Right ventricle myocardium superior (tissue), 1 donor: ENCODE measurements at places on chromosomes 13 and 19.

DNA sequence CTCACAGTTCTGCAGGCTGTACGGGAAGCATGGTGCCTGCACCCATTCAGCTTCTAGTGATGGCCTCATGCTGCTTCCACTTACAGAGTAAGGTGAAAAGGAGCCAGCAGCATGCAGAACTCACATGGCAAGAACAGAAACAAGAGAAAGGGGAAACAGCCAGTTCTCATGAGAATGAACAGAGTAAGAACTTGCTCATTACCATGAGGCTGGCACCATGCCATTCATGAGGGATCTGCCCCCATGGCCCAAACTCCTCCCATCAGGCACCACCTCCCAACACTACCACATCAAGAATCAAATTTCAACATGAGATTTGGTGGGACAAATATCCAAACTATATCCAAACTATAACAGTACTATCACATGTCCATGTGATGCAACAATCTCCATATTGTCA, 72.1 kb downstream of the KATNAL1 start:
- DNase-seq = no peak

DNA sequence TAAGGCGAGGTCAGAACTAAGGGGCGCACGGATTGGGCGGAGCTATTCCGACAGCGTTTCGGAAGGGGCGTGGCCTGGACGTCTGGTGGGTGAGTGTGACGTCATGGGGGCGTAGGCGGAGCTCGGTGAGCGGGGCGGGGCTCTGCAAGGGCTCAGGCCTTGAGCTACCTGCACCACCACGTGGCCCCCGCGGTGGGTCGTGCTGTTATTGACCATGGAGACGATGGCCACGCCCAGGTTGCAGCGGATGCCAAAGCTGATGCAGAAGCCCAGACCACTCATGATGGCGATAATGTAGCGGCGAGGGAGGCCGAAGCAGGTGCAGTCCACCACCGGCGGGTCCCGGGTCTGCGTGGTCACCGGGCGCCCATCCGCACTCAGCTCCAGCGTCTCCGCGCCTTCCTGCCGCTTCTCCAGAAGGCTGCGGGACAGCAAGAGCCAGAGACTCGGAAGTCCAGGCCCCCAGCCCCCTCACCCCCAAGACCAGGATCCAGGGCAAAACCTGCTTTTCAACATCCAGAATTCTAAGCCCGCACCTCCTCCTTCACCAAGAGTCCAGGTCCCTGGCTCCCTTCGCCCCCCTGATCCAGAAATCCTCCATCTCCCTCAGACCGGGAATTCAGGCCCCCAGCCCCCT, 4.8 kb downstream of the SLC17A7 start:
- no peak for DNase-seq

DNA sequence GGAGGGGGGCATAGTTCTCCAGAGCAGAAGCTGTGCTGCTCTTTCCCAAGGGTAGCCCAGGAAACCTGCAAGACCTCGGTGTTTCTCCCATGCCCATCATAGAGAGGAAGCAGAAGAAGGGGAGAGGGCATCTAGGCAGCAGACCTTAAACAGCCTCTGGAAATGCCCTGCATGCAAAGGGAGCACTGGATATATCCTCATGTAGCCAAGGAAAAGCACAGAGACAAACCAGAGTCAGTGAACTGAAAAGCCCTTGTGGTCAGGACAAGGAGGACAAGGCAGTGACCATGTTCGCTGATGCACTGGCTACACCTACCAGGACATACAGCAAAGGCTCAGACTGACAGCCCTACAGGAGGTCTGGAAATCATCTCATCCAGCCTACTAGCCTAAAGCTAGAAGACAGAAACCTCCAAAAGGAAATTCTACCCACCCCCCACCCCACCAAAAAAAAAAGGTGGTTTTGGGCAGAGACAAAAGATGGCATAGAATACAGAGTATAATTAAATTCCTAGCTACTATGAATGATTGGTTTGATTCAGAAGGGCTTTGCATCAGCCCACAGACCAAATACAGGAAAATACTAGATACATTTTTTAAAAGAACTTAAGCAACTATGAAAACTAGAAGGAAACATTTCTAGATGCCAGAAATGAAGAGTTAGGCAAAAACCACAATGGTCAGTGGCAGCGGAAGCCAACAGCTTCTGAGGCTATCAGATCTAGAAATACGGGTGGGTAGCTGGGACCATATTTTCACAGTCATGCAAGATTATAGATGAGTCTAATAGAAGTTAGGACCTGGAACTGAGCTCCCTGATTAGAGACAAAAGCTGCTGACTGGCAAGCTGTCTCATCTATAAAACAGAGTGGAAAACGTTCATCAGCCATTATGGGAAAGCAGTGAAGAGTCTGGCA, 4.4 kb upstream of the TBC1D4 start:
- DNase-seq = no peak

- peak; percentile 88 for DNase-seq
Observed at GRCh38 chr13:98482476-98483444, 94.1 kb downstream of the STK24 start.

DNA sequence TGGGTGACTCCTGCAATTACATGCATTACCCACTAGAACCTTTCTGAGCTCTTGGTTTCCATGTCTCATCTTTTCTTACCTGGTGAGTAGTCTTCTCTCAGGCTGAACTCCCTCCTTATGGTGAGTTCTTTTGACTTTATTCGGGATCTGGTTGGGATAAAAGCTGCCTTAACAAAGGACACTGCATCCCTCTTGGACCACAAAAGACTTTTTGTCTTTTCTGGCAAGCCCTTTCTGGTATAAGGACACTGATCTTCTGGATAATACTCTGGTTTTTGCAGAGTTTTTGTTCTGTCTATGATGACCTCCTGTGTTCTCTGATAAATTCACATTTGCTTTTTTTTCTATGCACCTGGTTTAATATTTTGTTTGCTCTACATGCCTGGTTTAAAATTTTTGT, 66.7 kb downstream of the SLITRK1 start:
- no peak for DNase-seq

DNA sequence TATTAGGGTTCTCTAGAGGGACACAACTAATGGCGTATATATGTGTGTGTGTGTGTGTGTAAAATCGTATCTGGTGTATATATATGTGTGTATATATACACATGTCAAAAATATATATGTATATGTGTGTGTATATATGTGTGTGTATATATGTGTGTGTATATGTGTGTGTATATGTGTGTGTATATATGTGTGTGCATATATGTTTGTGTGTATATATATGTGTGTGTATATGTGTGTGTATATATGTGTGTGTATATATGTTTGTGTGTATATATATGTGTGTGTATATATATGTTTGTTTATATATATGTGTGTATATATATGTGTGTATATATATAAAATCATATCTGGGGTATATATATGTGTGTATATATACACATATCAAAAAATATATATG, 5.4 kb upstream of the LILRB5 start:
- no peak for DNase-seq

DNA sequence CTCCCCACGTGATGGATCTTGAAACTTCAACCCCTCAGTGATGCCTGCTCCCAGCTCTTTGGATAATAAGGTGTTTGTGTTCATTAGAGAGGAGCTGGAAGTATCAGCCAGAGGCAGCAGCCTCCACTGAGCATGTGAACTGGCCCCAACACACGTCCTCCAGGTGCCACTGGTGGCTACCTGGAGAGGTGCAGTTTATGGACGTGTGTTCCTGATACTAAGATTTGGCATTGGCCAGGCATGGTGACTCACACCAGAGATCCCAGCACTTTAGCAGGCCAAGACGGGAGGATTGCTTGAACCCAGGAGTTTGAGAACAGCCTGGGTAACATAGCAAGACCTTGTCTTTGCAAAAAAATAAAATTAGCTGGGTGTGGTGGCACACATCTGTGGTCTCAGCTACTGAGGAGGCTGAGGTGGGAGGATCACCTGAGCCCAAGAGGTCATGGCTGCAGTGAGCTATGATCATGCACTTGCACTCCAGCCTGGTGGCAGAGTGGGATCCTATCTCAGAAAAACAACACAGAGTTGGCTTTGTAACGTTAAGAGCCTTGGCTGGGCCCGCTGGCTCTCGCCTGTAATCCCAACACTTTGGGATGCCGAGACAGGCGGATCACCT, 34.4 kb downstream of the SLC25A42 start:
- no peak for DNase-seq

DNA sequence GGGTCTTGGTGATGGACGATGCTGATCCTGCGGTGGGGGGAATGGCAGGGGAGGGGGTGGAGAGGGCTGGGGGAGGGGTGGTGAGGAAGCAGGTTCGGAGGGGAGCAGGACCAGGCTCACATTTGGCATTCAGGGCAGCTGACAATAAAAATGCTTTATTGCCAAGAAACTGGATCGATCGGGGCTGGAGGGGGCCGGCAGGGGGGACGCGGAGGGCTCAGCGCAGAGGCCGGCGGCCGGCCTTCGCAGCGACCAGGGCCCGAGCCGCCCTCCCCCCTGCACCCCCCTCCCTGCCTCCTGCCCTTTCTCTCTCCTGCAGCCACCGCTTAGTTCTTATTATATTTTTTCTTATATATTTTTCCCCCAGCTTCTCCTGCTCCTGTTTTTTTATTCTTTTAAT, 18.1 kb upstream of the POU2F2 start:
- DNase-seq = no peak

DNA sequence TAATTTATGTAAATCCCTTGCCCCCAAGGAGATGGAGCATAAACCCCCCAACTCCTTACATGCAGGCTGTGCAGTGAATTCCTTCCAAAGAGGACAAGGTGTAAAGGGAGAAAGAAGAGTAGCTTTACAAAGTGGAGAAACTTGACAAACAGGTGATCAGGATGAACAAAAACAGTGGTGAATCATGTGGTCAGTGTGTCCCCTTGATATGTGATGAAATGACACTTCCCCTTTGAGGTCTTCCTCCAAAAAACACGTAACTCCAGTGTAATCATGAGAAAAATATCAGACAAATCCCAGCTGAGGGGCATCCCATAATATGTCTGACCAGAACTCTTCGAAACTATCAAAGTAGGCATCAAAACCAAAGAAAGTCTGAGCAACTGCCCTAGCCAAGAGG, 29.5 kb upstream of the AKT2 start:
- DNase-seq = no peak

DNA sequence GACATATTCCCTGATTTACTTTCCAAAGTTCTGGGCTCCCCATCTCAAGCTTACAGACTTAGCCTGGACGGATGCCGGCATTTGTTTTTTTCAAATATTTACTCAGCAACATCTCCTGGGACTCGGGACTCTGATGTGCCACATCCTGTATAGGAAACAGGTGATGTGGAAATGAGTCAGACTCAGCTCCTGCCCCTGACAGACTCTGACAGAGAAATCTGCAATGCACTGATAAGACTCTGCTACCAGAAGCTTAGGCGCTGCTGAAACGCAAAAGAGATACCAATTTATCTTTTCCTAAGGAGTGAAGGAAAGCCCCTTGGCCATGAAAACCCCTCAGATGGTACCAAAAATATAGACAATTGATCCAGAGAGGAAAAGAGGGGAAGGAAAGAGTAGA, 16.2 kb downstream of the LAIR2 start:
- no peak for DNase-seq

DNA sequence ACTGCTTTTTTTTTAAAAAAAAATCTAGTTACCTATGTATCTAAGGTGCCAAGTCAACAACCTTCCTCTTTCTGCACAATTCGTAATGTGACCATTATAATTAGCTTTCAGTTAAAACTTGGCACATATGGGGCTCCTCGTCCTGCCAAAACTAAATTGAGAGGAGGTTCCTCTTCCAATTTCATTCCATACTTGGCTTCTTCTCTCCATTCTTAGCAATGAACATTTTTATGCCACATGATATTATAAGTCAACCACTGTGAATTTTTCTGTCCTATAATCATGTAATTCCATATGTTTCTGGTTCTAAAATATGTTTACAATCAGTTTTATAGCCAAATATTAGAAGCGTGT, 177.0 kb downstream of the DCLK1 start:
- no peak for DNase-seq

GRCh38 chr19:5590151-5590864, 22.6 kb upstream of the TINCR start:
- no peak for DNase-seq

- no peak for DNase-seq
Observed at GRCh38 chr13:36298535-36299068, 988 bp upstream of the CCDC169 start.

DNA sequence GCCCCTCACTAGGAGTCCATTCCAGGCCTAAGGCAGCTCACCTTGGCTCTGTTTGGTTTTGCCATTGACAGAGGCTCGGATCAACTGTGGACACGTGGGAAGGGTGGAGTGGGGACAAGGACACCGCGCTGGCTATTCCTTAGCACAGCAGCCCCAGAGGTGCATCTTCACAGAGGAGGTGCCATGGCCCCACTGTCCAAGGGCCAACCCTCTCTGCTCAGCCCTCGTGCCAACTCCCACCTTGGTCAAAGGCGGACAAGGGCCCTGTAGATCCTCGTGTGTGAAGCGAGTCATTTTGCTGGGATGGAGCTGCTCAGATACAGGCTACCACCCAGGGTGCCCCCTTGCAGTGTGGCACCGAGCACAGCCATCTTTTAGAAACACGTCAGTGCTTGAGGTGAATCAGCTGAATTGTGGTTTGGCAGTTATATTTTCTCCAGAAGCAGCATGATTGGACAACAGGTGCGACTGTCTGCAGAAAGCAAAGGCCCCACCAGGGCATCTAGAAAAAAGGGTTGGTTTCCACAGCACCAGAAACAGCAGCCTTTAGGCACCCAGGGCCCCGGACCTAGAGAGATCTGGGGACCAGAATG, 192.1 kb upstream of the GPR12 start:
- DNase-seq = no peak

DNA sequence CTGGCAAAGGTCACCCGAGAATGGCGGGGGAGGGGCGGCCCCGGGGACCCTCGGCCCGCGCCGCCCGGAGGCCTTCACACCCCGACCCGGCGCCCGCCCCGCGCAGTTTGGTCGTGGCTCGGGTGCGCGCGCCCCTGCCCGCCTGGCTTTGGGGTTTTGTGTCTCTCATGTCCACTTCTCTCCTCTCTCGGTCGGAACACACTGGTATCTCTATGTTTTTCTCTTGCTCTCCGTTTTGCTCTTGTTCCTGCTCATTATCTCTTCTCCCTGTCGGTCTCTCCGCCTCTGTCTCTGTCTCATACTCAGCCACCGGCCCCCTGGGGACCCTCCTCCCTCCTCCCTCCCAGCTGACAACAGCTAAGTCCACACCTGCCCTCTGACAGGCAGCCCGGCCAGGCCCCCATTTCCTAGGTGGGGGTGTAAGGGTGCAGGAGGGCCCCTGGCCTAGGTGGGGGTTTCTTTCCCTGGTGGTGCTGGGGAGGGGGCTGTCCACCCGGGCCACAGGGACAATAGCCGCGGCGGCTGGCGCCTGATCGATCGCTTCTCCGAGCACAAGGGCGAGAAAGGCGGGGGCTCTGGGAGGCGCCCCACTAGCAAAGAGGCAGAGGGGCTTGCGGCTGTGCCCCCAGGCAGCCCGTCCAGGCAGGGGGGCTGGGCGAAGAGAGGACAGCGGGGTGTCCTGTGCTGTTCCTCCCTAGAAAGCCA, 2.3 kb downstream of the ONECUT3 start:
- no peak for DNase-seq

- no peak for DNase-seq
Observed at GRCh38 chr13:98778749-98779148, 26.3 kb upstream of the SLC15A1 start.
